ENCODE measurements at places on chromosomes 16 and 17. TPM values are rescaled to one million over a fixed set of nuclear protein-coding genes. Genes with fewer than 3 reads are reported as not detected.

Gene TSPAN10
- 0.14 TPM for total RNA-seq

Gene NTN3
- not detected for total RNA-seq

Gene SLC6A2
- total RNA-seq = not detected

Gene WNK4
- 0.66 TPM for total RNA-seq

Gene SCGB1C2
- not detected for total RNA-seq

Gene KRT15
- total RNA-seq = 2.1 TPM

Gene NPIPB13
- total RNA-seq = 3.2 TPM

All from thoracic aorta endothelial cell (primary cell).